ENCODE measurements at places on chromosomes 12 and 14.
A peak's percentile ranks its signal among the peaks of the same experiment; 100 is the strongest.

- DNase-seq, result no peak
Observed at GRCh38 chr12:108948367-108948766, 68.5 kb downstream of the DAO start.

DNA sequence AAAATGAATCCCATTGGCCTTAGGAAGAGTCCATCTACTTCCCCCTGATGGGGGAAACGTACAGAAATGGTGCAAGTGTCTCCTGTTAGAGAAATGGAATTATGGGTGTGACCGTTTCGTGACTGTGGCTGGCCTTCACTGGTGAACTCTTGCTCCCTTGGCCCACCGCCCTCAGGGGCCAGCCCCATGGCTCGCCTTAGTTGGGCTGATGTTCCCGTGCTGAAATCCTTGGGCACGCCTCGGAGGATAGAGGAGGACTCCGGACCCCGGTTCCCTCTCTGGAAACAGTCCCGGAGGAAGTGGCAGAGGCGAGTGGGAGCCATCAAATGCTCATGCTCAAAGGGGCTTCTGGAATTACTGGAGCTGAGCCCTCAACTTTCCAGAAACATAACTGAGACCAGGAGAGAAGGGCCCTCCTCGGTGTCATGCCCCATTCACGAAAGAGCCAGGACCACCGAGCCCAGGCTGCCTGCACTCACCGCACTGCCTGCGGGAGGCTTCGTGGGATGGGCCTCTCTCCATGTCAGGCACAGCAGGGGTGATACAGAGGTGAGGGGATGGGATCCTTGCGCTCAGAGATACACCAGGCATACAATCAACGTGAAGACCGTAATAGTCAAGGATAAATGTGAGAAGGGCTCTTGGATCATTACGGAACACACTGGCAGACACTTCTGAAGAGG, 10.1 kb upstream of the CACNA2D4 start:
- no peak for DNase-seq

DNA sequence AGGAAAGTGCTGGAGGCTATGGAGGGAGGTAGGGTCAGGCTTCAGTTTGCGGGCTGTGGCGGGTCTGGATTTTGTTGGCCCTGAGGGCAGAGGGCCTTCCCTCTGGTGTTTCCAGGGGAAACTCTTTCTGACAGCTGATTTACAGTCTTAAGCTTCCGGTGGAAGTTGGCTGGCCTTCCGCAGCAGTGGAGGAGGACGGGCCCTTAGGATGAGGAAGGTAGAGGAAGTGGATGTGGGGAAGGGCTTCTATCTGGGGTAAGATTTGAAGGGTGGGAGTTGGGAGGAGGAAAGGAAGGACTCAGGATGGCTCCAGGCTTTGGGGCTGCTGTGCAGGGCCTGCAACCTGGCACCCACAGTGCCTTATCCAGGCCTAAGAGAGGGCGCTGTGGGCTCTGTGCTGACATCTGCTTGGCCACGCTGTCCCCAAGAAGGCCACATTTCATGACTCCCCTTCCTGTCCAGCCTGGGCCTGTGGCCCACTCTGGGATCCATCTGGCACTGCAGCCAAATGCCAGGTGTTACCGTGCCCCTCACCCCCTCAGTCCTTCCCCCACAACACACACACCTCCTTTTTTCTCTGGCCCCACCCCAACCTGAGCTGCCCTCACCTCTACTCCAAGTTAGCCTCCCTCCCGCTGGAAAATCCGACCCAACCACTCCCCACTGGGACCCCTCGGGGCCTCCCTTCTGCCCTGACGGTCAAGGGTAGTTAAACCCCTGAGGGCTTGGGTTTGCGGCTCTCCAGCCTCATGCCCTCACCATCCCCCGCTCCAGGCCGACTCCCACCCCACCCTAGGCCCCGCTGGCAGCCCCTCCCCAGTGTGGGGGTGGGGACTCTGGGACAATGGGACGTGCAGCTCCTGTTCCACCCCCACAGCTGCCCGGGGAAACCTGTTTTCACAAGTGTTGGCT, 7.7 kb upstream of the PPP1R13B start:
- peak; percentile 81 for DNase-seq

GRCh38 chr12:57836442-57837375, 9.8 kb downstream of the CTDSP2 start:
- DNase-seq, result peak; percentile 79

GRCh38 chr12:43696154-43696553, 62.4 kb downstream of the PUS7L start:
- DNase-seq, result no peak

DNA sequence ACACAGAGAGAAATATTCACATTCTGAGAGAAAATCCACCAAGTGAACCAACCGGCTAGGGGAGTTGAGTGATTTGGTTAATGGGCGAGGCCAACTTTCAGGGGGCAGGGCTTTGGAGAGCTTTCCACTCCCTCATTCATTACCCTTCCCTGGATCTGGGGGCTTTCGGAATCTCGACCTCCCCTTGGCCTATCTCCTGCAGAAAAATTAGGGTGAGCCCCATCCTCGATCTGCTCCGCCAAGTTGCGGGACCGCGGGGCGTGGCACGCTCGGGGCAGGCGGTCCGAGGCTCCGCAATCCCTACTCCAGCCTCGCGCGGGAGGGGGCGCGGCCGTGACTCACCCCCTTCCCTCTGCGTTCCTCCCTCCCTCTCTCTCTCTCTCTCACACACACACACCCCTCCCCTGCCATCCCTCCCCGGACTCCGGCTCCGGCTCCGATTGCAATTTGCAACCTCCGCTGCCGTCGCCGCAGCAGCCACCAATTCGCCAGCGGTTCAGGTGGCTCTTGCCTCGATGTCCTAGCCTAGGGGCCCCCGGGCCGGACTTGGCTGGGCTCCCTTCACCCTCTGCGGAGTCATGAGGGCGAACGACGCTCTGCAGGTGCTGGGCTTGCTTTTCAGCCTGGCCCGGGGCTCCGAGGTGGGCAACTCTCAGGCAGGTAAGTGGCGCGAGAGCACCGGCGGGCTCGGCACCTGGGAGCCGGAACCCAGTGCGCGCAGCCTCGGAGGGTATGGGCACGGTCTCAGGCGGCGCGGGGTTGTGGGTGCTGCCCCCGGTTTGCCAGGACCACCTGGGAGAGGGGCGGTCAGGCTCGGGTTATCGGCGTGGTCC, at the start of gene ERBB3:
Gene ERBB3 (plus strand): TSS at position 443 of the 833 bp plus-strand sequence. CDS start 136 bp downstream, at position 579.
- DNase-seq, result peak; percentile 88

GRCh38 chr14:21496453-21496852, 14.7 kb downstream of the METTL3 start:
- no peak for DNase-seq

GRCh38 chr12:108642899-108643654, 9.4 kb upstream of the SELPLG start:
- DNase-seq, result peak; percentile 39

- DNase-seq, result no peak
Observed at GRCh38 chr12:75239987-75240386, 30.3 kb upstream of the KCNC2 start.

GRCh38 chr12:89960607-89961394, 252.2 kb upstream of the ATP2B1 start:
- DNase-seq, result no peak

- DNase-seq, result peak; percentile 60
Observed at GRCh38 chr12:6195665-6196535, 4.3 kb upstream of the CD9 start.

GRCh38 chr12:71942259-71942658, 3.6 kb downstream of the TPH2 start:
- DNase-seq, result no peak

- DNase-seq, result no peak
Observed at GRCh38 chr12:46432325-46432724, 59.8 kb upstream of the SLC38A2 start.

DNA sequence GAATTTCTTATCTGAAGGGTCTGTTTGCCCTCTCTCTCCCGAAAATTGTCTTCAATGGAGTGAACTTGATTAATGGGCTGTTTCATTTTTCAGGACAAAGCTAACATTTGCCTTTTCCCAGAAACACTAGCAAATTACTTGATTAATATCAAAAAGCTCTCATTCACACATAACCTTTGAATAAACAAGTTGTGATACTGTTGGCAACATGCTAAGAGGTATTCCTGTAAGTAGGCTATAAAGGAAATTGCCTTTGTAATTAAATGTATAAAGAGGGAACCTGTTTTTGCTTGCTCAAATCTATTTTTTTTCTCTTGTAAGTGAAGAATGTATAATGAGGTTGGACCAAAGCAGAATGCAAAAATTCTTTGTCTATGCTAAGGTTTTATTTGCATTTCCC, 457.2 kb downstream of the TMTC2 start:
- DNase-seq, result no peak

DNA sequence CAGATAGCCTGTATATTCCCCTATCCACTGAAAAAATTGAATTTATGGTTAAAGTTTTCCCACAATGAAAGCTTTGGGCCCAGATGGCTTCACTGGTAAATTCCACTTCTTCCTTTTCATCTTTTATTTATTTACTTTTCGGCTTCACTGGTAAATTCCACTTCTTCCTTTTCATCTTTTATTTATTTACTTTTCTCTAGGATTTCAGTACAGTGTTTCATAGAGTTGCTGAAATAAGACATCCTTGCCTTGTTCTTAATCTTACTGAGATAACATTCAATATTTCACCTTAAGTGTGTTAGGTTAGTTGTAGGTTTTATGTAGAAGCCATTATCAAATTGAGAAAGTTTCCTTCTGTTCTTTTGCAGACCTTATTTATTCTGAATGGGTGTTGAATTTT, 18.9 kb upstream of the KLRG1 start:
- no peak for DNase-seq

- DNase-seq, result peak; percentile 84
Observed at GRCh38 chr14:36717363-36717762, 55.7 kb downstream of the PAX9 start.

- DNase-seq, result no peak
Observed at GRCh38 chr12:7937833-7938506, 2.0 kb upstream of the SLC2A3 start.

- DNase-seq, result no peak
Observed at GRCh38 chr12:92556141-92556540, 146.6 kb upstream of the PLEKHG7 start.

DNA sequence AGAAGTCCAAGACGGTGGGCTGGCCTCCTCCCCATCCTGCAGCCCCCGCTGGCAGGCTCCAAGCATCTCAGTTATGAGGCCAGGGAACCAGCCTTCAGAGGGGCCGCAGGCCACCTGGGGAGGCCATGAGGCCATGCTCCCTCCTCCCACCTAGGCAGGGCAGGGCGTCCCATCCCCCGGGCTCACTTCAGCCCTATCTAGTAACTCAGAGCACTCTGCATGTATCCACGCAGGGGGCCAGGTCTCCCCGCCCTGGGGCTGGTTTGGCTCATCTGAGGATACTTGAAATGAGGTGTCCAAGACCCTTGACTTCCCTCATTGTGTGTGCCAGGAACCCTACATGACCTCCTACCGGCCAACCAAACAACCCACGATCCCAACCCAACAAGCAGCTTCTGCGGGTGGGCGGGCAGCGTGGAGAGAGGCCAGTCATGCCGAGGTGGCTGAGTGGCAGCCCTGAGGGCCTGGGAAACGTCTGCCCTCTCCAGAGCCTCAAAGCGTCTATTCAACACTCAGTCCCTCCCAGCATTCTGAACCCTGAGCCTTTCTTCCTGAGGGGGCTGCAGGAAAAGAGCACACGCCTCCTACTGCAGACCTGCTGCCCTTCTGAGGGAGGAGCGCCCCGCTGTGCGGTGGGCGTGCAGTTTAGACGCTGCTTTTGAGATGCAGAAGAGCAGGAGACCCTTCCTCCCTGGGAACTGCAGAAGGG, 16.8 kb downstream of the ISCA2 start:
- DNase-seq, result no peak

DNA sequence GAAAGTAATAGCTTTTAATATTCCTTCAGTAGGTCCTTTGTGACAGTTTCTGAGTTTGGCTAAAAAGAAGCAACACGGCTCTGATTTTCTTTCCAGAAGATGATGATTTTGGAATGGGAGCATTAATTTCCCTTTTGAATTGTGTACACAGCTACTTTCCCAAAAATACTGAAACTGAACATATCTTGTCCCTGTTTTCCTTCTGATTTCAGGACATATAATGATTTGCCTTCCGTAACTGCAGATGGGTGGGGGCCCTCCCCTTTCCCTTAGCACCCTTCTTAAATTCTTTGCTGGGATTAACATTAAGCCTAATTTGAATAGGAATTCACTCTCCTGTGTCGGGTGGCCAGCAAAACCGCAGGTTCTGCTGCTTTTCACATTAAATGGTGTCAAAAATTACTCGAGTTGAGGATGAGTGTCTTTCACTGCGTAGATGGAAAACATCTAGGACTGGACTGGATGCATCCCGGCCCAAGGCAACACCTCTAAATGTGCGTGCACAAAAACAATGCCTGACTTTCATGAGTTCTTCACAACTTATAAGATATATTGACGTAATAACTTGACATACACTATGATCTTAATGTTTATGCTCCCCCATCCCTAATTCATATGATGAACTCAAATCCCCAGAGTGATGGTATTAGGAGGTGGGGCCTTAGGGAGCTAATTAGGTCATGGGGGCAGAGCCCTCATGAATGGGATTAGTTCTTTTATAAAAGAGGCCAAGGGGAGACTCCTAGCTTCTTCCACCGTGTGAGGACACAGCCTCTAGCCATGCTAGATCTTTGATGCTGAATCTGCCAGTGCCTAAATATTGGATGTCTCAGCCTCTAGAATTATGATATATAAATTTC, 158.1 kb downstream of the AEBP2 start:
- DNase-seq, result no peak

- peak; percentile 78 for DNase-seq
Observed at GRCh38 chr12:62581288-62582064, 114.8 kb downstream of the MON2 start.

- peak; percentile 60 for DNase-seq
Observed at GRCh38 chr12:89073027-89073398, 279.3 kb downstream of the DUSP6 start.

DNA sequence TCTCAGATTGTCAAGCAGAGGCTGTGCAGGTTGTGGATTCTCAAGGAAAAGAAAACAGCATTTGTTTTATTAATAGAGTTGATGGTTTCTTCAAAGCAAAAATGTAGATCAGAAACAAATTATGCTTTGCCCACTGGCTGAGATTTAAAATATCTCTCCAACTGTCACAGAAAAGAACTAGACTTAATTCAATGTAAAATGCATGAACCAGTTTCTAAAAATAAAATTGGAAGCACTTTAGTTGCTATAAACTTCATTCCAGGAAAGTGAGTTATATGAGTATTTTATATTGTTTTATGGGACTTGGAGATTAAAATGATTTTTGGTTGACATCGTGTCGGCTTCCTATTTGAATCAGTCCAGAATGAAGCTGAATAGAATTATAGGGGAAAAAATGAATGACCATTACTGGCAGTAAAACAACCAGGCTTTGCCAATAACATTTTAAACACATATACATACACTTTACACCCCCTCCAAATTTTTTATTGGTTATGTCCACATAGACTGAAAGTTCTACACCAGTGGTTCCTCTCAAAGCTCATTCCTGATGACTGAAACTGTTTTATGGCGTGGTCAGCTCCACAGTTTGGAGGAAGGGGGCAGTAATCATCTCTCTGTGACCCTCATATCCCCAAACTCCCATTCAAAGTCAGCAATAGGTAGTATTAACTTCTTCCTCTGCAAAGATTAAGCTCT, 55.5 kb upstream of the DAAM1 start:
- no peak for DNase-seq

GRCh38 chr12:88946372-88946997, 366.2 kb upstream of the KITLG start:
- no peak for DNase-seq

Measured in NCI-H510A treated with DMSO at 0.1 percent for 48 hours (cell line).